A673 (cell line): ENCODE measurements at places on chromosomes 6 and 20. TPM values are rescaled to one million over a fixed set of nuclear protein-coding genes. Genes with fewer than 3 reads are reported as not detected.

HLA-DPB1 gene
- total RNA-seq, result 2.3 and 2.7 TPM in 2 replicates

SOX4 gene
- 50.7 and 59.4 TPM in 2 replicates for total RNA-seq

RPS10 gene
- 1,482 and 1,497 TPM in 2 replicates for total RNA-seq

CEP43 gene
- total RNA-seq, result 33.4 and 34.2 TPM in 2 replicates

TP53RK gene
- 16.4 and 20.6 TPM in 2 replicates for total RNA-seq

APOBEC2 gene
- not detected in 2 replicates for total RNA-seq
